Progenitor cell of endocrine pancreas (in vitro differentiated cells): ENCODE measurements at places on chromosomes 1 and 21. TPM values are rescaled to one million over a fixed set of nuclear protein-coding genes. Genes with fewer than 3 reads are reported as not detected.

DNA sequence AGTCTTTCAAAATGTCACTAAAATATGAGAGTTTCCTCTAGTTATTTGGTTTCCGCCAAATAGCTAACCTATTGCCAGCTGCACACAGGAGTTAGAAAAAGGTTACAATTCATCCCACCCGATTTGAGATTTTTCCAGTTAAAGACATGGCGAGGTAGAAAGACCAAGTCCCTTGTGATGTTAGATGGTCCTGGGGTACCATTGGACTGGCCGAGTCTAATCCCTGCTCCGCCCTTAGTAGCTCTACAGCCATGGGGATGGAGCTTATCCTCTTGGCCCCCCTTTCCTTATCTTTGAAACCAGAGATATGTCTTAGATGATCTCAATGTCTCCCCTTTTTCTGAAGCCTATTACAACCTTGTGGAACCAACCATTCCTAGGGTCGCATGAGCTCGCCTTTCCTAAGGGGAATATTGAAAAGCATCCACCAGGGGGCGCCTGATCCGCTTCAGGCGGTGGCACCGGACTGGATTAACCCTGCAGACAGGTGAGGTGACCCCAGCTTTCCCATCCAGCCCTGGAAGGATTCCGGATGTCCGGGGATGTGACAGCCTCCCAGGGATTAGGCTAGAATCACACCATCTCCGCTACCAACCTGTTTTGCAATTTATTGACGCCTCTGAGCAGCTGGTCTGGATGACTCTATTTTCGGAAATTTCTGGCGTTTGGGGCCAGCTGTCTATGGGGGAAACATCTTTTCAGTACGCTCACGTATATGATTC, 68.3 kb upstream of the SIM2 start:
- H3K4me3 ChIP-seq, result no peak overlapping the region
- peaks cover 25% of the 10 kb centered on the region for H3K27me3 ChIP-seq
- H3K36me3 ChIP-seq, result no peaks in the 10 kb centered on the region
- peaks cover 10% of the 10 kb centered on the region for H3K4me1 ChIP-seq

- peaks cover 11% of the 10 kb centered on the region for H3K4me1 ChIP-seq
- no peaks in the 10 kb centered on the region for H3K36me3 ChIP-seq
- H3K27me3 ChIP-seq, result no peaks in the 10 kb centered on the region
- H3K27ac ChIP-seq, result no peak overlapping the region
- no peak for DNase-seq
Observed at GRCh38 chr1:162197615-162198421, 128.3 kb downstream of the NOS1AP start.

The RHEX gene
- total RNA-seq, result not detected in 2 replicates

DNA sequence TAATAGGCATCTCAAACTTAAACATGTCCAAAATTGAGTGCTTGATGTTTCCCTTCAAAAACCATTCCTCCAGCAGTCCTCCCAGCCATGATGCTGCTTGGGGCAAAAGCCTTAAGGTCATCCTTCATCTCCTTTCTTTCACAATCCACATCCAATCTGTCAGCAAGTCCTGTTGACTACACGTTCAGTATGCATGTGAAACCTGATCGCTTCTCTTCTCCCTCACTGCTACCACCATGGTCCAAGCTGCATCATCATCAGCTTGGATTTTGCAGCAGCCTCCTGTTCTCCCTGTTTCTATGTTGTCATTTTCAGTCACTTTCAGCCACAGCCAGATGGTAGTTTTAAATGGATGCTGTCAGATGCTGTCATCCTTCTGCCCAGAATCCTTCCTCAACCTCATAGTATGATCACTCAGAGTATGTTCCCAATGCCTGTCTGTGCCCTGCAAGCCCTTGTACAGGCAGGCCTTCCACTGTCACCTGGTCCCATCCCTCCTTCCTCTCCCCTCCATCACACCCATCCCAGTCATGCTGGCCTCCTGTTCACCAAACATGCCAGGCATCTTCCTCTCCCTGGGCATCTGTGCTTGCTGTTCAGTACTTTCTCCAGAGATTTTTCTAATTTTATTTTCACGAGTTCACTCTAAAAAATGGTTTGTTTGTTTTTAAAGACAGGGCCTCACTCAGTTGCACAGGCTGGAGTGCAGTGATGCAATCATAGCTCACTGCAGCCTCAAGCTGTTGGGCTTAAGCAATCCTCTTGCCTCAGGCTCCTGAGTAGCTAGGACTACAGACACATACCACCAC, 66.0 kb downstream of the SYDE2 start:
- no peak overlapping the region for H3K27ac ChIP-seq
- no peak overlapping the region for H3K4me3 ChIP-seq
- H3K36me3 ChIP-seq, result no peaks in the 10 kb centered on the region
- DNase-seq, result no peak
- H3K27me3 ChIP-seq, result no peaks in the 10 kb centered on the region
- H3K4me1 ChIP-seq, result peaks cover 13% of the 10 kb centered on the region

GRCh38 chr1:116107371-116107770, 3.8 kb upstream of the MAB21L3 start:
- H3K4me3 ChIP-seq, result no peak overlapping the region
- peaks cover 26% of the 10 kb centered on the region for H3K4me1 ChIP-seq
- no peaks in the 10 kb centered on the region for H3K27me3 ChIP-seq
- H3K27ac ChIP-seq, result no peak overlapping the region
- no peaks in the 10 kb centered on the region for H3K36me3 ChIP-seq

DNA sequence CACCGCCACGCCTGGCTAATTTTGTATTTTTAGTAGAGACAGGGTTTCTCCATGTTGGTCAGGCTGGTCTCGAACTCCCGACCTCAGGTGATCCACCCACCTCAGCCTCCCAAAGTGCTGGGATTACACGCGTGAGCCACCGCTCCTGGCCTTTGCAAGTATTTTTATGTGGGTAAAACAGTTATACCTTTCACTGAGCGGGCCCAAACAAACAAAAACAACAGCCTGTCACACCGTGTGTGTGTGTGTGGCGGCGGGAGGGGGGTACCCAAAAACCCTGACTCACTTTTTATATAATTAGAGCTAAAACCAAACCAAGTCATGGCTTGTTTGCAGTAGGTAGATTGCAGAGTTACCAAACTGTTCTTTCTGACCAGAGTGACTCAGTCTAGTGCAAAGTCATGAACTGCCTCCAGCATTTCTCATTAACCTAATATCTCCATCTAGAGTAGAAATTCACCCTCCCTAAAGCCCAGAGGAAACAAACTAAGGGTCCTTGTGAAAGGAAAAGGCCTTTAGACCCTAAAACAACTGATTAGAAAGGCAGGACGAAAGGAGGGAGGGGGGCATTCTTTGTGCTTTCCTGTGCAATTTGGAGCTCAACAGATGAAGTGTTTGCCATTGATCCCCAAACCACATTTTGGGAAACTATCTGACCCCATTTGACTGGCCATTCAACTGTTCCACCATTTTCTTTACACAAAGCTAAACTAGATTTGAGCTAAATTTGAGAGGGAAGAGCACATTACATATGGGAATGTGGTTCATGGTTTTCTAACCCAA, 181.0 kb downstream of the DHRS3 start:
- H3K4me1 ChIP-seq, result peaks cover 49% of the 10 kb centered on the region
- H3K4me3 ChIP-seq, result no peak overlapping the region
- DNase-seq, result no peak
- H3K27ac ChIP-seq, result peak overlapping the region; percentile 69
- H3K27me3 ChIP-seq, result no peaks in the 10 kb centered on the region

The RAB7B gene
- total RNA-seq, result 0.13 TPM in 1 of 2 replicates, not detected in the other

- DNase-seq, result no peak
- peaks cover 4% of the 10 kb centered on the region for H3K4me1 ChIP-seq
- no peaks in the 10 kb centered on the region for H3K27me3 ChIP-seq
- no peak overlapping the region for H3K27ac ChIP-seq
- H3K36me3 ChIP-seq, result no peaks in the 10 kb centered on the region
- no peak overlapping the region for H3K4me3 ChIP-seq
Observed at GRCh38 chr1:163614361-163614760, 292.6 kb downstream of the NUF2 start.

DNA sequence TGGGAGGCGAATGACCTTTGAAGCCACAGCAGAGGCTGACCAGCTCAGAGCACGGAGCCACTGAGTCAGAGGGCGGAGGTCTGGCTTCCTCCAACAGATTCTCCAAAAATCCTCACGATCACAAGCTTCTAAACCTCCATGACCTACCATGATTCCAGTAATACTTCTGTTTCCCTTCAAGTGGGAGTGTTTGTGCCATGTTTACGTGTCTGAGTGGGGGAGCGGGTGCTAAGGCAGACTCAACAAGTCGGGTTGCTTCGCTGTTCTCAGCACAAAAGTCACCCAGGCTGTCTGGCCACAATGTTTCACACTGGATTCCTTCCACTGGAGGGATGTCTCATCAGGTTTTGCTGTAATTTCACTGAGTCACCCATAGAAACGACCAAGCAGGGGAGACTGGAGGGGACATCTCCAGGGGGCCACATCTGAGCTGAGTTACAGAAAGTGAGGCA, 86.2 kb downstream of the SLC66A1 start:
- H3K27me3 ChIP-seq, result no peaks in the 10 kb centered on the region
- no peak for DNase-seq
- H3K27ac ChIP-seq, result no peak overlapping the region
- H3K36me3 ChIP-seq, result no peaks in the 10 kb centered on the region
- H3K4me1 ChIP-seq, result peaks cover 3% of the 10 kb centered on the region

The CYP4Z1 gene
- total RNA-seq, result not detected in 2 replicates

GRCh38 chr21:17859661-17860060, 40.5 kb upstream of the C21orf91 start:
- DNase-seq, result no peak
- H3K4me1 ChIP-seq, result peaks cover 3% of the 10 kb centered on the region
- H3K36me3 ChIP-seq, result no peaks in the 10 kb centered on the region
- no peaks in the 10 kb centered on the region for H3K27me3 ChIP-seq
- no peak overlapping the region for H3K27ac ChIP-seq
- no peak overlapping the region for H3K4me3 ChIP-seq

The RYR2 gene
- total RNA-seq, result 0.19 and 0.33 TPM in 2 replicates

DNA sequence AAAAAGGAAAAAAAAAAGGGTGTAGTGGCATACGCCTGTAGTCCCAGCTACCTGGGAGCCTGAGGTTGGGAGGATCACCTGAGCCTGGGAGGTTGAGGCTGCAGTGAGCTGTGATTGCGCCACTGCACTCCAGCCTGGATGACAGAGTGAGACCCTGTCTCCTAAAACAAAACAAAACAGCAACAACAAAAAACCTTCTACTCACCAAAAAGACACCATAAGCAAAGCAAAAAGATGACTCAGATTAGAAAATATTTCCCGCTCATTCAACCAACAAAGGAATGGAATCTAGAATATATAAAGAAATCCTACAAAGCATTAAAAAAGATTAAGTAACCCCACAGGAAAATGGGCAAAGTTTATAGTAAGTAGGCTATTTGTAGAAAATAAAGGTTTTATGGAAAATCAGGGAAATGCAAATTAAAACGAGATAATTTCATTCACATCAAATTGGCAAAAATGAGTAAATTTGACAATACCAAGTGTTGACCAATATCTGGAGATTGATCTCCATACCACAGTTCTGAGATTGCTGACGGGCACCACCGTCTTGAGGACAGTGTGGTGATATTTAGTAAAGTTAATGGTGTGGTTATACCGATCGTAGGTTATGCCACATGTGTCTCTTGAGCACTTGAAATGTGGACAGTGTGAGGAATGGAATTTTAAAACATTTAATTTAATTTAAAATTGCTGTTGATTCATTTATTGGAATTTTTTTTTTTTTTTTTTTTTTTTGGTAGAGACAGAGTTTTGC, 54.0 kb downstream of the PIK3CD start:
- H3K4me1 ChIP-seq, result peaks cover 1% of the 10 kb centered on the region
- H3K36me3 ChIP-seq, result peaks cover 10% of the 10 kb centered on the region
- H3K27ac ChIP-seq, result no peak overlapping the region
- no peak for DNase-seq

GRCh38 chr1:161189036-161189435, 9.8 kb downstream of the ADAMTS4 start:
- H3K4me1 ChIP-seq, result peaks cover 2% of the 10 kb centered on the region
- H3K27ac ChIP-seq, result no peak overlapping the region
- peaks cover 4% of the 10 kb centered on the region for H3K27me3 ChIP-seq
- no peaks in the 10 kb centered on the region for H3K36me3 ChIP-seq
- no peak overlapping the region for H3K4me3 ChIP-seq
- no peak for DNase-seq

GRCh38 chr1:34367954-34368353, 191.2 kb downstream of the C1orf94 start:
- H3K36me3 ChIP-seq, result no peaks in the 10 kb centered on the region
- peaks cover 57% of the 10 kb centered on the region for H3K27me3 ChIP-seq
- H3K27ac ChIP-seq, result no peak overlapping the region
- no peaks in the 10 kb centered on the region for H3K4me1 ChIP-seq
- DNase-seq, result no peak
- H3K4me3 ChIP-seq, result no peak overlapping the region

DNA sequence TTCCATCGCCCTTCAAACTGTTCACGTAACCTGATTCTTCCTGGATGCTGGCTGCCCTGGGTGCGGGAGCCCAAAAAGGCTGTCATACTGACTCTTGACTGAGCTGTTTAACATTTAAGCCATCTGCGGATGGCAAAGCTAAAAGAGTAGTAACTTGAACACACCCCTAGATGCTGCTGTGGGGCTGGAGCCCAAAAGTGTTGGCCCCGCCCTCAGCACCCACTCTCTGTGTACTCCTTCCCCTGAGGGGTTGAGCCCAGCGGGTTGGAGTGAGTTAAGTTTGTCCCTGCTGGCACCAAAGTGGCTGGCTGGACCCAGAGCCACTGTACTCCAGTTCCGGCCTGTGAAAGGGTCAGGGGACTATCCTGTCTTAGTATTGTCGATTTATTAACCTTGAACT, 640.6 kb downstream of the PTPRU start:
- H3K4me1 ChIP-seq, result peaks cover 2% of the 10 kb centered on the region
- H3K36me3 ChIP-seq, result no peaks in the 10 kb centered on the region
- peaks cover 16% of the 10 kb centered on the region for H3K27me3 ChIP-seq
- no peak for DNase-seq
- H3K4me3 ChIP-seq, result no peak overlapping the region
- no peak overlapping the region for H3K27ac ChIP-seq

The PIAS3 gene
- 36.9 and 38.2 TPM in 2 replicates for total RNA-seq

The NBPF20 gene
- total RNA-seq, result 5.5 and 6.1 TPM in 2 replicates

- H3K27ac ChIP-seq, result no peak overlapping the region
- peaks cover 7% of the 10 kb centered on the region for H3K4me1 ChIP-seq
- no peak overlapping the region for H3K4me3 ChIP-seq
- no peak for DNase-seq
- H3K27me3 ChIP-seq, result no peaks in the 10 kb centered on the region
Observed at GRCh38 chr1:154998201-154998780, 4.3 kb upstream of the ZBTB7B start.

The LCE1B gene
- total RNA-seq, result not detected in 2 replicates

The BACE2 gene
- total RNA-seq, result 13.4 and 15.6 TPM in 2 replicates

DNA sequence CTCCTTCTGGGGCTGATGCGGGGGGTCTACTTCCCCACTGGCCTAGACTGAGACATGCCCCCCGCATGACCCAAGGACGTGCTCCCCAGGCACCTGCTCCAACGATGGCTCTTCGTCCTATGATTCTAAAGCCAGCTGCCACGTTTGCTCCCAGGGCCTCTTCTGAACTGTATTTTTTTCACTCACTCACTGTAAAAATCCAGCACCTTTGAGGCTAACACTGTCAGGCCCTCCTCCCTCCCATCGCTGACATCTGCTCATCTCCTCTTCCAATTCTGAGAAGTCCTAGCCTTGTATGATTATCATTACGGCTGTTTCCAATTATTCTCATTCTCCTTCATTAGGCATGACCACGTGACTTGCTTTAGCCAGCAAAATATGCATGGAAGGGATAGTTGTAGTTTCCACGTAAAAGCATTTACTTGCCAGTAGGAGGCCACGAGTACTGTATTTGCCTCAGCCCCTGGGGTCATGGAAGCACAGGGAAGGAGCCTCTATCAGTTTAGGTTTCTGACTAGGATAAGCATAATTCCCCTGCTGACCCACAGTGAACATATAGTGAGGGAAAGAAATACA, 19.1 kb upstream of the EDN2 start:
- H3K36me3 ChIP-seq, result no peaks in the 10 kb centered on the region
- peak overlapping the region; percentile 83 for H3K27ac ChIP-seq
- H3K27me3 ChIP-seq, result peaks cover 22% of the 10 kb centered on the region
- no peak overlapping the region for H3K4me3 ChIP-seq
- no peak for DNase-seq
- H3K4me1 ChIP-seq, result no peaks in the 10 kb centered on the region
